Kasumi-1 (cell line): ENCODE measurements at places on chromosomes 16 and 17.

DNA sequence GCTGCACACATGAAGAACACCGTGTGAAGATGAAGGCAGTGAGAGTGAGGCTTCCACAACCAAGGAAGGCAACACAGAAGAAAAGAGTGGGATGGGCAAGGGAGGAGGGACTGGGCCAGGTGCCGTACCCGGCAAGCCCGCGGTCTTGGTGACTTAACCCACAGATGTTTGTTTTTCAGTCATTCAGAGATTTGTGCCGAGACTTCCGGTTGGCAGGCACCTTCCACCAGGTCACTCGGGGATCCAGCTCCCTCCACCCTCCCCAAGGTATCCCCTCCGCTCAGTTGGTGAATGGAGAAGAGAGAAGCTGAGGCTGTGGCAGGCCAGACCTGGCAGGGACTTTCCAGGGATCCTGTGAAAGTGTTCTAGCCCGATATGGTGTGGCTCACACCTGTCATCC lies 4.9 kb upstream of the KREMEN2 start:
- DNase-seq, result no peak

DNA sequence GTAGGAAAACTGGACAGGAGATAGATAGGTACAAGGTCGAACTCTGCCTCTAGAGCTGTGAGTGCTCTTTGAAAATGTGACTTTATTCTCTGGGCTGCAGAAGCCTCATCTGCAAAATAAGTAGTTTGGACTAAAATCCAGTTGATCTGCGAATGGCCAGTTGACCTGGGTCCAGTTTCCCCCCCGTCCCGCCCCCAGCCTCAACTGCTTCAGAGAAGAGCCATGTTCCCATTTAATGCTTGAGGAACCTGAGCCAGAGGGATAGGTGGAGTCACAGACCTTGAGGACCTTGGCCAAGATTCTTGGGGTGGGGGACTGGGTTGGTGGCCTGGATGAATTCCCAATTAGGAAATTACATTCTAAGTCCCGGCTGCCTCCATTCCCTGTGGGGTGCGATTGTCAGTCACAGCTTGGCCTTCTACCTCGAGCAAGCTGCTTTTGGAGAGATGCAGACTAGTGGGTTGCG lies 14.1 kb downstream of the TBX2 start:
- no peak for DNase-seq

DNA sequence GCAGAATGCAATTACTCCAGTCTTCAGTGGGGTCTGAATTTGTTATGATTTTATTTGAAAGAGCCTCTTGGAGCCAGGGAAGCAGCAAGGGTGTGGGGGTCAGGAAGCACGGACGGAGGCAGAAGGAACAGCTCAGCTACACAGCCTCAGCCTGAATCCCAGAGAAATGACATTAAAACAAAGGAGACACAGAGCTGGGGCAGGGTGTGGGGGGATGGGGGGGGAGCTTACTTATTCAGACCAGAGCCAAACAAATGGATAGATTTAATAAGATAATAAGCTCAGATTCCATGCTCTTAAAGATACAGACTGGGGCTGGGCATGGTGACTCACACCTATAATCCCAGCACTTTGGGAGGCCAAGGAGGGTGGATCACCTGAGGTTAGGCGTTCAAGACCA lies 195.3 kb downstream of the ZNF423 start:
- no peak for DNase-seq

- no peak for DNase-seq
Observed at GRCh38 chr17:55692276-55692675, 30.4 kb downstream of the TMEM100 start.

DNA sequence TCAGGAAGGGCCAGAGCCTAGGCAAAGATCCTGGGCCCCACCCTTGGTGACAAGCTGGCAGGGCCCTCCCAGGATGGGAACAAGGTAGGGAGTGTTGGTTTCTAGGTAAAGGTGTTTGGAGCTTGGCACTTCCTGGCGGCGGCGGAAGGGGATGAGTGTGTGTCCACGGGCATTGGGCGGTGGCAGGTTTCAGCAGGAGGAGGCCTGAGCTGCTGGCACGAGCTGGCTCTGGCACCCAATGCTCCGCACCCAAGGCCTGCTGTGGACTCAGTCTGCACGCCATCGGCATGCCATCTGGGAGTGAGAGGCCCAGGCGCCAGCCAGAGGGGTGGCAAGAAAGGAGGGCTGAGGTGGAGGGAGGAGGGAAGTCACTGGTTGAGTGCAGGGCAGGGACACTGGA lies 46.9 kb upstream of the TAC4 start:
- no peak for DNase-seq

DNA sequence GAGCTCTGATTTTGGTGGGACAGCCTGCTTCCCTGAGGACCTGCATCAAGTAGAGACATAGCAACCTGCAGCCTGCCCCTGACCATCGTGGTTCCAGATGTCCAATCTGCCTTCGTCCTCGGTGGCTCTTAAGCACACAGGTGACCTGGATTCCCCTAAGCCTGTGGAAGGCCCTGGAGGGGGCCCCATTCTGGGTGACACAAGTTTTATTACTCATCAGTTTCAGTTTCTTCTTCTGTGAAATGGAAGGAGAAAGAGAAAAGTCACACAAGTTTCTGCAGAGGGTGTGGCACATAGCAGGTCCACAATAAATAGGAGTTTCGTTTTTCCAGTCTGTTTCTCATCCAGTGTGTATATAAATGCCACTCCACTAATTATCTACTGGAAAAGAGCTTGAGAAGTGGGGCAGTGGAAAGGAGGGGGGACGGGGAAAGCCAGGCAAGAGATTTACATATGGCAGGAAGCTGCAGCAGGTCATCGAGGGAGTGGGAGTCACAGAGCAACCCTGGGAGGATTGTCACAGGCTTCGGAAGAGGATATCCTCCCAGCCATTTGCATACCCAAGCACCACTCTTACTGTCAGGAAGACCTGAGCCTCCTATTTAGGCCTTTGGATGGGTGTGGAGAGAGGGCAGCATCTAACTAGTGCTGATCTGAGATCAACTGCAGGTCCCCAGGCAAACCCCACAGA lies 10.0 kb upstream of the NOS2 start:
- DNase-seq, result no peak

- no peak for DNase-seq
Observed at GRCh38 chr17:4334776-4335584, 31.5 kb downstream of the UBE2G1 start.

DNA sequence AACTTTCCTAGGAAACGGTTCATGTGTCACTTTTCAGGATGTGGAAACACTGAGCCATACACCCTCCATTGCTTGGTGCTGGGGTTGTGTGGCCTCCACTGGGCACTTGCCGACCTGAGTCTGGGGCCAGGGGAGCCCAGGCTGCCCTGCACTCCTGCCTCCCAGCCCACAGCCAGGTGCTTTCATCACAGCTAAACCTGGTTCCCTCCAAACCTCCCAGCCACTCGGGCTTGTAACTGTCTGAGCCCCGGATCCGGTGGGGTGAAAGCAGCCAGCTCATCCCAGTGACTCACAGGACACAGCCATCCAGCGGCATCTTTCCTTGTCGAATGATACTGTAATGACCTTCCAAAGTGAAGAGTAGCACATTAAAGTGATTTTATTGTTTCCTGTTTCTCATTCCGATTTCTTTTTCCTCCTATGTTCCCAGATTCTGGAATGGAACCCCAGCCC lies 19.8 kb downstream of the CARHSP1 start:
- no peak for DNase-seq

DNA sequence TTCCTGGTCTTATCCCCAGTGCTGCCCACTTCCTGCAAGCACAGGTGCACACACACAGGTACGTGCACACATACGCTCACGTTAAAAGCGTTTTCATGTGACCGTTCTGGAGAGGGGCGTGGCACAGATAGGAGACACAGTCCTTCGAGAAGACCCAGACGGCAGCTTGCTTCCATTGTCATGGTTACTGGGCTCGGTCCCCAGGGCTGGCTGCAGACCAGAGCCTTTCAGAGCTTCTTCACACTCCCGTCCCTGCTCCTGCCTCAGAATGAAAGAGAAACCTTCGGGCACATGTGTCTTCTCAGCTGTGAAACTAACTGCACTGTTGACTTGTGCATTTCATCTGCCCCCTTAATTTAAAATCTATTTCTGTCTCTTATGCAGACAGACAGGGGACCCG lies 154.2 kb downstream of the PITPNC1 start:
- DNase-seq, result no peak

GRCh38 chr17:39095309-39095686 lies 56.1 kb downstream of the PLXDC1 start:
- DNase-seq, result no peak

DNA sequence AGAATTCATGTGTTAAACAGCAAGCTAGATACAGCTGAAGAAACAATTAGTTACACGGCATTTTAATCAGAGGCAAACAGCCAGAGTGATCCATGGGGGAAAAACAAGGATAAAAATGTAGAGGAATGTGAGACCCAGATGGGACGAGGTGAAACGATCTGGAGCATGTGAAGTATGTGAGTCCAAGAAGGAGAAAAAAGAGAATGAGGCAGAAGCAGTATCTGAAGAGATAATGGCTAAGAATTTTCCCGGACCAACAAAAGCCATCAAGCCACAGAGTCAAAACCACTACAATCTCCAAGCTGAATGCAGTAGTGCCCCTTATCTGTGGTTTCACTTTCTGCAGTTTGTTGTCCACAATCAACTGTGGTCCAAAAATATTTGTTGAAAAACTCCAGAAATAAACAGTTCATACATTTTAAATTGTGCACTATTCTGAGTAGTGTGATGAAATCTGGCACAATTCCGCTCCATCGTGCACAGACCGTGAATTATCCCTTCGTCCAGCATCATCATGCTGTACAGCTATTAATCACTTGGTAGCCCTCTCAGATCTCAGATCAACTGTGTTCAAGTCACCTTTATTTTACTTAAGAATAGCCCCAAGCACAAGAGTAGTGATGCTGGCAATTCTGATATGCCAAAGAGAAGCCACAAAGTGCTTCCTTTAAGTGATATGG lies 18.8 kb downstream of the MYH10 start:
- DNase-seq, result no peak

GRCh38 chr16:88345721-88346560 lies 36.8 kb upstream of the ZNF469 start:
- DNase-seq, result no peak
